H54 (cell line): ENCODE measurements at places on chromosomes 7 and 10.

DNA sequence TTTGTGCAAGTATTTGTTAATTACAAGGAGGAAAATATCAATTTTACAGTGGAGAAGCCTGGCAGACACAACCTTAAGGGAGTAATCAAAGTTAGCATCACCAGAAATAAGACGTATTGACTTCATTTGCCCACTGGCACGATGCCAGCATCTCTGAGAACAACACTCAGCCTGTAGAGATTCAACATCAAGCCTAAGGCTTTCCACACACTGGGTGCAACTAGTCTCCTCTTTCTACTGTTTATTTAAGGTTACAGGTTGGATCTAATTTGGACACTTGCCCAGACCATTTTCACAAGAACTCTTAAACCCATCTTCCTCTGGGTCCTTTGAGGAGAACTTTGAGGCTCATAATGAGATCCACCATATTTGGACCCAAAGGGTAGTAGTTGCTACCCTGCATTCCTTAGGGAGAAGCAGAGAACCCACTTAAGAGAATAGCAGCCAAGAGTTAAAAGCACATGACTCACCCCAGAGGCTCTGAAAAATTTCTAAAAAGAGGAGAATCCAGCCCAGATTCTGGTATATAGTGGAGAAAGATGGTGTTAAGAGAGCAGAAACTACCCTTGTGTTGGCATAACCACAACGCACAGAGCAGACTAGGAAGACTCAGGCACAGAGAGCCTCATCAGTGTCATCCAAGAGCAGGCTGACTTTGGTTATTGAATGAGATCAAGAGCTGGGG, 97.3 kb downstream of the CCDC71L start:
- DNase-seq, result no peak

- no peak for DNase-seq
Observed at GRCh38 chr7:157401567-157402387, 65.0 kb downstream of the DNAJB6 start.

DNA sequence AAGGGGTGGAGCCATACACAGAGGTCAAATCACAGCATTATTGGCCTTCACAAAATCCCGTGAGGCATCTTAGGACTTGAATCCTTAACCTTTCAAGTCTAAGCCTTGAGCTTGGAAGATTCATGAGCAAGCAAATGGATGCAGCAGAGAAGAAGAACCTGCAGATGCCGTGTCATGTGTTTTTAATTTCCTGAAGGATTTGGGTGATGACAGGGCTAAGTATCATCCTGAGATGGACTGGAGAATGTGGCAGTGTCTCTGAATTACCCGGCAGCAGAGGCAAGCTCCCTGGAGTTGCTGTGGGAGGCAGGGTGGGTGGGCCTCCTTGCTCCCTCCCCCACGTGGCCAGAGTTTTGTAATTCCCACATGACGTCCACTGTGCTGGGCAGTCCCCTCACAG, 50.8 kb downstream of the GCC1 start:
- no peak for DNase-seq

- no peak for DNase-seq
Observed at GRCh38 chr7:48347230-48347825, 176.1 kb downstream of the ABCA13 start.

- no peak for DNase-seq
Observed at GRCh38 chr10:113959383-113959760, 84.3 kb upstream of the ADRB1 start.

GRCh38 chr7:495326-495725, 24.3 kb downstream of the PDGFA start:
- no peak for DNase-seq

GRCh38 chr10:71554671-71555070, 158.0 kb downstream of the CDH23 start:
- DNase-seq, result no peak
